Cerebellar nuclear complex (tissue), 1 donor: ENCODE measurements at places on chromosomes 7 and 10.

DNA sequence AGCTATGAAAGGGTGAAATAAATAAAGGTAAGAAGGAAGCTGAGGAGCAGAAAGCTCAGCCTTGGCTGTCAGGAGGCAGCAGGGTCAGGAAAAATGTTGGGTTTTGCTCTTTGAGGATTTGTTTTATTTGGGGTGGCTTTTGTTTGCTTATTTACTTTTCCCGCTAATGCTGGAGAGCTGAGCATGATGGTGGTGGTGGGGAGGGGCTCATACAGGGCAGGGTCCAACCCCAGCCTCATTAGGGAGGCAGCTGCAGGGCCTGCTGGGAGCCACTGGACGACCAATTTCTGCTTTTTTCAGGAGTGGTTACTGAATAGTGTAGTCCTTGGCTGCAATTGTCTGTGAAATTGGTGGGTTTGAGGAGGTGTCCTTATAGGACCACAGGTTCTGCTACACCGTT is 36.3 kb downstream of the CCM2 start:
- no peak for DNase-seq

- DNase-seq: no peak
Measured at GRCh38 chr10:71501402-71501801, 104.7 kb downstream of the CDH23 start.

DNA sequence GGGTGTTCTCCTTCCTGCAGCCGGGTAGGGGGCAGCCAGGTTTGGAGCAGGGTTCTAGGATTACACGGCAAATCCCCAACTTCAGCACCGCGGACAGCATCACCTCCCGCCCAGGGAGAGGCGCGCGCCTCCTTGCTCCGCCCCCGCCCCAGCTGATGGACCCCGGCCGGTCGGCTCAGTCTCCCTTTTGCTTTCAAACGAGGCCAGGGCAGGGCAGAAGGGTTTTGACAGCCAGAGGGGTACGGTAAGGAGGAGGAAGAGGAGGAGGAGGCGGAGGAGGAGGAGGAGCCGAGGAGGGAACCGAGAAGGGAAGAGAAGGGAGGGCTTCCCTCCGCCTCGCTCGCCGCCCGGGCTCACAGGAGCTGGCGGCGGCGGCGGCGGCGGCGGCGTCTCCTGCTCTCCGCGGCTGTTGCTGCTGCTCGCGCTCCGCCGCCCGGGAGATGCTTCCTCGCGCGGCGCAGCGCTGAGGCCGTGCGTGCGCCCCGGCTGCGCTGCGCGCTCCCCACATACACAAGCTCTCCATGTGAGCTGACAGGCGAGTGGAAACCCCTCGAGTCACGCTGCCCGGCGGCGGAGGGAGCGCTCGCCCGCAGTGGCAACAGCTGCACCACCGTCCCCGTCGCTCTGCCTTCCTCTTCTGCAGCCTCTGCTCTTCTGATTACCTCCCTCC is 615 bp upstream of the CNTNAP2 start:
- no peak for DNase-seq

DNA sequence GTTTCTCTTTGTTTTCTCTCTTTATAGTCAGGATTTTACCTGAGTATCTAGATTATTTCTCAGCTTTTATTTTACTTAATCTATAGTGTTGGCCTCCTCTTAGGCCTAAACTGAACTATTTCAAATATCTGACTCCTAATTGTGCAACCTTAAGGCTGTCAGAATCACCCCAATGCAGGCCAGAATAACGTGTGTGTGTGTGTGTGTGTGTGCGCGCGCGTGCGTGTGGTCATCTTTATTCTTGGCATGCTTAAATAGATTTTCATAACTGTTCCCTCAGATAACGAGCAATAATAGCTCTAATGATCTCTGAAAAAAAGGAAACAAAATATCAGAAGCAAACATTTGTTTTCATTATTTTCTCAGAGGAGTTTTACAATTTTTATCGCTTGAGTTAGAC is 92.4 kb downstream of the PCDH15 start:
- no peak for DNase-seq

- DNase-seq: no peak
Measured at GRCh38 chr7:91883676-91884362, 3.3 kb upstream of the MTERF1 start.

- no peak for DNase-seq
Measured at GRCh38 chr7:33886149-33886623, 19.2 kb upstream of the BMPER start.

DNA sequence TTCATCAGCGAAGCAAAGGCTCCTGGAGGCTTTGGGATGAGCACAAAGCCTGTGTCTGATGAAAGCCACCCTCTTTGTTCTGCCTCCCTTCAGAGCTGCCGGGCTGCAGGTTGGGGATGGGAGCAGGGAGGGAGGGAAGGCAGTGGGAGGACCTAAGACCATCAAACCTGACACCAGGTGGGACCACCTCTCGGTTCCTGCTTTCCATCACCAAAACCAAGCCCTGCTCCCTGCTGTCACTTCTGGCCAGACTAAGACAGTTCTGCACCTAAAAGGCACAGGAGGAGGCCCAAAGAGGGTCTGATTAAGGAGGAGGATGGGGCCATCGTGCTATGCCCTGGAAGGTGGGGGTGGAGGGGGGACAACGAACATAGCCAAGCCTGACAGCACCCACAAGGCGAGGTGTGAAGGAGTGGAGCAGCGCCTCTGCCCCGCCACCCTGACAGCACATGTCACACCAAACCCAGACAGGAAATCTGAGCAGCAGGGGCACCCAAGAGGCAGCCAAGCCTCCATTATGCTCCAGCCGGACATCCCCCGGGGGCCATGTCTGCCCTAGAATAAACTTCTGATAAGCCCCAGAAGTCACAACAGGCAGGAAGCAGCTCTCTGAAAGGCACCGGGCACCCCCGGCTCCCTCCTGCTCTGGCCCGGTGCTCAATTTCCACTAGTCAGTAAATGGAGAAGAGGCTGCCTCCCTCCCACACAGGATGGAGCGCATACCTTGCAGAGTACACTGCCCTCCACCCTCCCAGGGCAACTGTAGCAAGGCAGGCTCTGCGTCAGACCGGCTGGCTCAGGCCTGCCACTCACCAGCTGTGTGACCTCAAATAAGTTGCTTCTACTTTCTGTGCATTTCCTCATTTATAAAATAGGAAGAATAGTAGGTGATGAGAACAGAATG is 48.9 kb downstream of the DLG5 start:
- DNase-seq: no peak

- no peak for DNase-seq
Measured at GRCh38 chr10:129410688-129411392, 56.2 kb upstream of the MGMT start.

DNA sequence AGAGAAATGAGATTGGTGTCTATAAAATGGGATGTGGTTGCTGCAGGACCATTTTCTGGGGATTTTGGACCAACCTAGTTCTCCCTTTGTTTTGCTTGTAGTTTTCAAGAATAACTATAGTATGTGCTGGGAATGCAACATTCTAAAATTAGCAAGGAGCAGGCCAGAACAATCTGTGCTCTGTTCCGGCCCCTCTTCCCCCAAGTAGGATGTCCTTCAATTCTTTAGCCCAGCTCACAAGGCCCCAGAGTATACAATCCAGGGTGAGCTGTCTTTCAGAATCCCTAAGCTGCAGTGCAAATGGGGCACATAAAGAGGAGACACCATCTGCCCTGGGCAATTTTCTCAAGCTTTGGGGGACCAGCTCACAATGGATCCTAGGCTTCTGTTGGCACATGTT is 809.1 kb downstream of the TNS3 start:
- DNase-seq: no peak

DNA sequence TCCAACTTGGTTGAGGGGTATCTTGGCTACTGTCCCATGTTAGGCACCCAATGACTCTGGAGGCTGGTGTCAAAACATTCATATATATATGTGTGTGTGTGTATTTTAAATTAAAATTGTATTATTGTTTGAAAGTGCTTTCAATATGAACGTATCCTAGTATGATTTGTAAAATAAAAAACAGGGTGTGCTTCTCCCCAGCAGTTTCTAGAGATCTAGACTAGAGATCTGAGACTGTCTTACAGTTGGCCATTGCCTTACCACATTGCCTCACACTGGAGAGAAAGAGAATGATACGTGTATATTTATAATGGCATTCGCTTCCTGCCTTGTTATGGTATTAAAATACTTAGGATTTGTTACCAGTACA is 1.2 kb downstream of the BAG3 start:
- DNase-seq: no peak

- DNase-seq: no peak
Measured at GRCh38 chr10:71266147-71266917, 52.7 kb upstream of the SLC29A3 start.

GRCh38 chr10:11616021-11616420 is 4.6 kb upstream of the USP6NL start:
- no peak for DNase-seq

- DNase-seq: no peak
Measured at GRCh38 chr10:35561715-35562114, 43.4 kb upstream of the GJD4 start.

DNA sequence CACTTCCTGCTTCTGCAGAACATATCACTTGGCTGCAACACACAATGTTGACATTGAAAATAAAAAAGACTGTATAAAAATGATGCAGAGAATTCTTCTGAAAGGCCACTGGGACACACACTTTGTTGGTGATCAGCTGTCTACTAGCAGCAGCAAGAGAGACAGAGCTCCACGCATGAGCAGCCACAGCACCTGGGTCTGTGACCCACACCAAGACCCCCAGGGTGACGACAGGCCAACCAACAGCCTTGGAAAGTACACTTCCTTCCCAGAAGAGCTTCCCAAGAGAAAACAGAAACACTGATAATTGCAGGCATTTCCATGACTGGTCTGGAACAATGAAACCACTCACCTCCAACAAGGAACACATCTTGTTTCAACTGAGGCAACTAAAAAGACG is 239.0 kb downstream of the DIP2C start:
- DNase-seq: no peak

DNA sequence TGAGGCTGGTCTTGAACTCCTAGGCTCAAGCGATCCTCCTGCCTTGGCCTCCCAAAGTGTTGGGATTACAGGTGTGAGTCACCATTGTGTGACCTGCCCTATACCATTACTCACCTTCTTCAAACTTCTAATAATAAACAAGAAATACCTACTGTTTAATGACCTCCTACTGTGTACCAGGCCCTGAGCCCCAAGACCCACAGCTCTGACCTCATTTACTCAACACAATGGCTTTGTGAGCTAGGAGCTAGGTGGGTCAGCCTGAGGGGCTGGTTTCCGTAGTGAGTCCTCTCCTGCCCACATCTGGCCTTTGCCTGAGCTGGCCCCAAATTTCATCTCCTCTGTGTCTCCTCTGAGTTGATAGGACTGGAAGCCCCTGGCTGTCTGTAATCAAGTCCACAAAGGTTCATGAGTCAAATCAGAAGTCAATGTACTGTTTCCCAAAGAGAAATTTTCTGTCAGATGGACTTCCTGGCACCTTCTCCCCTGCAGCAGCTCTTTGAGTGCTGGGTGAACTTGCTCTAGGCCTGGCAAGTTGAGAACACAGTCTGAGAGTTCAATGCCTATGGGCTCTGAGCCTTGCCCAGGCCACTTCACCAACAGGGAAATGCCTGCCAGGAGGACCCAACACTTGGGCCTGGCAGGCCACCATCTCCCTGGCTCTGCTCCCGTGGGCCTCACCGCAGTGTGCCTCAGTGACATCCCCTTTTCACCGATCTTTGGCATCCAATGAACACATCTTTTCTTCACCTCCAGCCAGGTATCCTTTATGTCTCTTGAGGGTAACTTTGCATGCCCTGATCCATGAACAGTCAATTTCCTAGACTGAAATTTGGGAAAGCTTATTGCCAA is 24.0 kb downstream of the NEURL1 start:
- no peak for DNase-seq

DNA sequence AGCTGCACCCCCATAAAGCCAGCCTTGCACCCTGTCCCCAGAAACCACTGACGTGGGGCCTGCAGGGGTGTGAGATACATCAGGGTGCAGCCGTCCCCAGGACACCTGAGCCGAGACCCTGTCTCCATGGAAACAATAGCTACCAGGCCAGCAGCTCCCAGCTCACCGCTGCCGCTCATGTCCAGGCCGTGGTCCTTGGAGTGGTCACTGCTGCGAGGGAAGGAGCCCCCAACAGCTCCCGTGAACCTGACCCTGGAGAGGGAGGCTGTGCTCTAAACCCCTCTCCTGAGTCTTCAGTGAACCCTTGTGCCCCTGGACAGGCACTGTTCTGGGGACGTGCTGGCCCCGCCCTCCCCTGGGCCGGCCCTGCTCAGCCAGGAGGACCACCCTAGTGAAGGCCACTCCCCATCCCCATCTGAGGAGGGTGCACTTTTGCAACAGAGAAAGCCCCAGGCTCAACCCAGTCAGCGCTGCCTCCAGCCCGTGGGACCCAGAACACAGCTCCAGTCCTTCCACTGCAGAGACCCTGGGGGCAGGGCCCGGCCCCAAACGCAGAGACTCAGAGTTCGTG is 19.6 kb upstream of the INPP5A start:
- no peak for DNase-seq

DNA sequence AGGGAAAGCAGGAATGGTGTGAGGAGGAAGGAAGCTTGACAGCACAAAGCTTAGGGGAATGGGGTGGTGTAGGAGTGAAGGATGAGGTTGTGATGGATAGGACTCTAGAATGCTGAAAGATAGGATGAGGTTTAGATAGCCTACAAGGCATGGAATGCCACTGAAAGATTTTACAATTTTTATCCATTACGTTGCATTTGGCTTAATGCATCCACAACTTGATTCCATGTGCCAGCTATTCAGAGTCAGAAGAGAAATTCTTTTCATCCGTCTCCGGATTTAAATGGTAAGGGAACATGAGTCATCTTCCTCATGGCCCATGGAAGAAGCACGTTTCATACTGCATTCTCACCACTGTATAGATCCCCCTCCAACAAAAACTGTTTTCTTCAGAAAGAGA is 212.4 kb upstream of the BMPER start:
- DNase-seq: no peak

GRCh38 chr7:74173074-74173473 is 1.1 kb upstream of the EIF4H start:
- no peak for DNase-seq

DNA sequence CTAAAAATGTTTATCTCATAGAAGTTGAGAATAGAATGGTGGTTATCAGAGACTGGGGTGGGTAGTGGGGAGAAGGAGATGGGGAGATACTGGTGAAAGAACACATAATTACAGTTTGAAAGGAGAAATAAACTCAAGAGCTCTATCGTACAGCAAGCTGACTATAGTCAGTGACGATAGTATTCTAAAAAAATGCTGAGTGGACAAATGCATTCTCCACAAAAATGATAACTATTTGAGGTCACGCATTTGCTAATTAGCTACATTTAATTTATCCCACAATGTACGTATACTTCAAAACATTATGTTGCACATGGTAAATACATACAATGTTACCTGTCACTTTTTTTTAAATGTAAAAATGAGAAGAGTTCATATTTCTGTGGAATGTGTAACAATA is 507.7 kb downstream of the CALN1 start:
- DNase-seq: no peak

DNA sequence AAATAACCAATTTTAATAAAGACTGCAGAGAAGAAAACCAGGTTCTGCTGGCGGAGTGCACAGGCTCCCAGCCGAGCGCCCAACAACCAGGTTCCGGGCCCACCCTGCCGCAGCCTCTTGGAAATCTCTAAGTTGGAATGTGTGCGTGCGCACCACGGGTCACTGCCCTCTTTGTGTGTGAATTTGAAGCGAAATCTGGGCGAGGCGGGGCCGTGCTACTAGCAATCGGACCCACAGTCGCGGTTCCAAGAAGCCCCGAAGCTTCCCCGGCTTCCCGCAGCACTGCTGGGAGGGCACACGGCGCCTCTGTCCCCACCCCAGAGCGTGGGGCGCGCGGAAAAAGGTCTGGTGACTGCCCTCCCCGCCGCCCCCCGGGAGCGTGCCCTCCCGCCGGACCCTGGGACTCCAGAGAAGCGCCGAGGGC is 666 bp upstream of the MAP3K8 start:
- DNase-seq: no peak
